ENCODE measurements at places on chromosomes 6 and 20.
A peak's percentile ranks its signal among the peaks of the same experiment; 100 is the strongest.

DNA sequence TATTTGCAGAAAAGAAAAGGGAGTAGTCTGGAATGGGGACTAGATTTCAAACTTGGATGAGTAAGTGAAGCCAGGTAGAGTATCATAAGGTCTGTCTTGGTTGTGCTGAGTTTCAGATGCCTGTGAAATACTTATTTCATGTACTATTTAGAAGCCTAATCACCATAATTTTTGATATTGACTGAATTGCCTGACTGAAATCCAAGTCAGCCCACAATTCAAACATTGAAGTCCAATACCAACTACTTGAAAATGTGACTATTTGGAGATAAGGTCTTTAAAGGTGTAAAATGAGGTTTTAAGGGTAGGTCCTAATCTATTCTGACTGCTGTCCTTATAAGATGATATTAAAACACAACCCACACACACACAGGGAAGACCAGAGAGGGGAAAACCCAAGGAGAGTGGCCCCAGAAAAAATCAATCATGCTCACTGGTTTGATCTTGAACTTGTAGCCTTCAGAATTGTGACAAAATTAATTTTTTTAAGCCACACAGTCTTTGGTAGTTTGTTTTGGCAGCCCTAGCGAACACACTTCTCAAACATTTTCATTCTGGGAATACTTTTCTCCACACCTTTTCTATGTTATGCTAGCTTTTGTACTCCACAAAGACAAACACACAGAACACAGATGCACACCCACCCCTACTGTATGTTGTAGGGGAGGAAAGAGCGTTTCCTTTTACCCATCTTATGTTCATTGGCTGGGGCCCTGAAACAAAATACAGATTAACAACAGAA lies 126.3 kb downstream of the HFE start:
- DNase-seq: no peak

DNA sequence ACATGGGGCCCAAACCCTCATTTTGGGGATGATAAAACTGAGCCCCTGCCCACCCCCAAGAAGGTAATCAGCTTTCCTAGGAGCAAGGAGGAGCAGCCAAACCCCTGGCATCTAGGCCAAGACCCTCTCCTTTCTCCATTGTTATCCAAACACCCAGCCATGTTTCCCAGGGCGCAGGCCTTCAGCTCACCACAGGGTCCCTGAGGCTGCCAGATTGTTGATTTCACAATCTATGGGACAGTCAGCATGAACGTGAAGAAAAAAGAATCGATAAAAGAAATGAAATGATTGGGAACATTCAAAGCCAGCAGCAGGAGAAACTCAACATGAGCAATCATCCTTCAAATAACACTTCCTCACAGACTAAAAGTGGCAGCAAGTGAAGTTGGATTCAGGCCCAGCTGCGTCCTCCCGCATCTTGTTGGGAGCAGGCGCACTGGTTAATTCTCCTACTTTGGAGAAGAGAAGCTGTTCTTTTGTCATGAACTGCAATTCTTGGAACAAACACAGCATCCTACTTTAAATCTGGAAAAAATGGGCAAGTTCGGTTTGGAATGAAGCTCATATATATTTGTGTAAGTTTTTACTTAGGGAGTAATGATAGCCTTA lies 241.8 kb upstream of the PRDM1 start:
- DNase-seq: peak; percentile 31

DNA sequence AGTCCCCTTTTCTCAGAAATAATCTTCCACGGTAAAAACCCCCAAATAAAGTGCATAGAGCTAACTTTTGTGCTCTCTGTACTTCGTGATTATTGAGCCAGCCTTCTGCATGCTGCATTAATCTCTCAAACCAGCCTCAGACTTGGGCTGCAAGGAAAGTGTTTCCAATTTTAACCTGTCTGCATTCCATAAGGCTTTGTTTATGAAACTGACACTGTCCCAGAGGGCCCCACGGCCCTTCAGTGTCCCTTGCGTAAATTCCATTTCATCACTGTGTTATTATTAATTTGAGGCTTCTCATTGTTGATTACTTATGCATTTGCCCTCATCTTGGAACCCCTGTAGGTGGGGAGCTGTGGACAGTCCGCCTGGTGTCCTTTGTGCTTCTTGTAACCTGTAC lies 15.6 kb upstream of the SNRPB2 start:
- no peak for DNase-seq

DNA sequence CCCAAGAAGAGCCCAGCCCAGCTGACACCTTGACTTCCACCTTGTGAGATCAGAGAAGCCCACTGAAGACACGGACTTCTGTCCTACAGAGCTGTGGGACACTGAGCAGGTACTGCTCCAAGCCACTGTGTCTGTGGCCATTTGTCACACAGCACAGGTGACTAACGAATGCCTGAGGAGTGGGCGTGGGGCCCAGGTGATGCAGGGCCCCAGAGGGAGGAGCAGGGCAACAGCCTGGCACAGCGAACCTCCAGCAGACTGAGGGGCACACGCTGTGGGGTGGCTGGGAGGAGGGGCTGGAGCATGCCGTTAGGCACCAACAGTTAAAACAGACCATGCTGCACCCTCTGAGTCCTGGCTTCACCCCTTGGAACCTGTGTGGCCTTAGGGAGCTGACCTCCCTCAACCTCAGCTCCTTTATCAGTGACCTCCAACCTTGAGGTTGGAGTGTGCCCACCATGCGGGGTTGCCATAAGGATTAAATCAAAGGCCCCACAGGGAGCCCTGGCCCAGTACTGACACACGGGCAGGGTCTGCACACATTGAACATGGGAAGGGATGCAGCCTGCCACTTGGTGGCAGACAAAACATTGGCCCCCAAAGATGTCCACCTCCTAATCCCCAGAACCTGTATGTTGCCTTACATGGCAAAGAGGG lies 119.9 kb upstream of the CST7 start:
- DNase-seq: no peak

- DNase-seq: no peak
These were observed 16.3 kb downstream of the GTSF1L start for GRCh38 chr20:43710370-43711044.

GRCh38 chr20:2418388-2418787 lies 37.7 kb downstream of the TGM6 start:
- no peak for DNase-seq

DNA sequence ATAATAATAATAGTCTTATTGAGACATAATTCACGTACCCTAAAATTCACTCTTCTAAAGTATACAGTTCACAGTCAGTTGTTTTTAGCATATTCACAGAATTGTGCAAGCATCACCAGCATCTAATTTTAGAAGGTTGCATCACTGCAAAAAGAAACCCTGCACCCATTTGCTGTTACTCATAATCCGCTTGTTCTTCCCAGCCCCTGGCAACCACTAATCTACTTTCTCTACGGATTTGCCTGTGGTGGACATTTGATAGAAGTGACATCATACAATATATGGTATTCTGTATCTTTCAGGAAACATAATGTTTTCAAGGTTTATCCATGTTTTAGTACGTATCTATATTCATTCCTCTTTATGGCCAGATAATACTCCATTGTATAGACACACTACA lies 41.5 kb upstream of the FAM184A start:
- DNase-seq: no peak

DNA sequence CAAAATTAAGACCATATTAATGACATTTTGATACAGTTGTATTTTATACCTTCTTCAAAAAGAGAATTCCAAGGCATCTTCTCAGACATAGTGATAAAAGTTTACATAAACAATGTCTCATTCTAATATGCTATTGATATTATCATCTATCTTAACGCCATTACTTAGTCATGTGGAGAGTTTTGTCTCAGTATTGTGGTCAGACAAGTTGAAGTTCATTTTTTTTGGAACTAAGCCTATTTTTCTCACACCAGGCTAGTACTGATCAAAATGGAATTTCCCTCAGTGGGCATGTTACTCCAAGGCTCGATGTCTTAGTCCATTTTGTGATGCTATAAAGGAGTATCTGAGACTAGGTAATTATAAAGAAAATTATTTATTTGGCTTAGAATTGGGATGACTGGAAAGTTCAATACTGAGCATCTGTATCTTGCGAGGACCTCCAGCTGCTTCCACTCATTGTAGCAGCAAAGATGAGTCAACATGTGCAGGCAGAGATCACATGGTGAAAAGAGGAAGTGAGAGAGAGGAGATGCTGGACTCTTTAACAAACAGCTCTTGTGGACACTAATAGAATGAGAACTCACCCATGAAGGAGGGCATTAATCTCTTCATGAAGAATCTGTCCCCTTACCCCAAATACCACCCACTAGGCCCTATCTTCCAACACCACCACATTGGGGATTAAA lies 825.5 kb upstream of the MANEA start:
- no peak for DNase-seq

GRCh38 chr20:31719644-31720485 lies 2.8 kb downstream of the BCL2L1 start:
- DNase-seq: peak; percentile 59

DNA sequence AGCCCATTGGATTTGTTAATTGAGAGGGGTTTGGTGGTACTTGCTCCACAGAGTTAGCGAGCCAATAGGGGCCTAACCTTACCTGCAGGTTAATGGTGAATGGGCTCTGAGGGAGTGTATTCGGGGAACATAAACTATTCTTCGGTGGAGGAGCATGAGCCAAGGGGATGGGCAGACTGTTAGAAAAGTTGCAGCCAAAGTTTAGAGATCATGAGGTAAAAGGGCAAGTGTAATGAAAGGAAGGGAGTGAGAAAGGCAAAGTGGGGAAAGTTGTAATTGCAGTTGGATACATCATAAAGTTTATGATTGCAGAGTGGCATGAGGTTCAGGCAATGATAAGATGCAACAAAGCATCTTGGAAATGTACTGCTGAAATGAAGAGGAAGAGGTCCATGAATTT lies 142.1 kb upstream of the TBX18 start:
- DNase-seq: no peak

- DNase-seq: peak; percentile 28
These were observed 169.3 kb upstream of the RIN2 start for GRCh38 chr20:19588732-19589131.

DNA sequence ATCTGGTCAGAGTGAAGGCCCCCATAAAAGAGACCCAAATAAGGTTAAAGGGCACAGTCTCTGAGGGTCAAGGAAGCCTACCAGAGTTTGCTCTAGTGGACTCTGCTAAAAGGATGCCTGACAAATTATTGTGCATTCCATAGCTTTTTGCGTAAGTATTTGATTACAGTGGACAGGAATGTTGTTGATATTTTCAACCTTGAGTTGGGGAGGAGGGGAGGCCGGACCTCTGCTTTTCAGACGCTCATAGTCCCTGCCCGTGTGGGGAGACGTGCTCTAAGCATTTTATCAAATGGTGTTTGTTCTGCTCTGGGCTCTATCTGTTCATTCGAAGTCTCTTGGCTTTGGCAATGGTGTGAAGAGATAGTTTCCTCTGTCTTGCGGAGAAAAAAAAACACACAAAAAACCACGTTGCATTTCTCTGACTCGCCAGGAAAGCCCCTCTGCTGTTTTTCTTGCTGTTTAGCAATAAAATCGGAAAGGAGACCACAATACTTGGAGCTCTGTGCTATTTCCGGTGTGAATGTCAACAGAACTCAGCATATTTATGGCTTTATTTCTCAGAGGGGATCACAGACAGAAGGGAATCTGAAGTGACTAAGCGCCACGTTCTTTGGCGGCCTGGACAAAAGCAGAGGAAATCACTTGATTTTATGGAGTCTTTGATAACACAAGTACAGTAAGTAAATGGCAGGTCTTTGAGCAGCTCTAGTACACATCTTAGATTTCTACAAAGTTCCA lies 159.8 kb downstream of the ZFP64 start:
- no peak for DNase-seq
